ENCODE measurements at places on chromosomes 1 and 21.

DNA sequence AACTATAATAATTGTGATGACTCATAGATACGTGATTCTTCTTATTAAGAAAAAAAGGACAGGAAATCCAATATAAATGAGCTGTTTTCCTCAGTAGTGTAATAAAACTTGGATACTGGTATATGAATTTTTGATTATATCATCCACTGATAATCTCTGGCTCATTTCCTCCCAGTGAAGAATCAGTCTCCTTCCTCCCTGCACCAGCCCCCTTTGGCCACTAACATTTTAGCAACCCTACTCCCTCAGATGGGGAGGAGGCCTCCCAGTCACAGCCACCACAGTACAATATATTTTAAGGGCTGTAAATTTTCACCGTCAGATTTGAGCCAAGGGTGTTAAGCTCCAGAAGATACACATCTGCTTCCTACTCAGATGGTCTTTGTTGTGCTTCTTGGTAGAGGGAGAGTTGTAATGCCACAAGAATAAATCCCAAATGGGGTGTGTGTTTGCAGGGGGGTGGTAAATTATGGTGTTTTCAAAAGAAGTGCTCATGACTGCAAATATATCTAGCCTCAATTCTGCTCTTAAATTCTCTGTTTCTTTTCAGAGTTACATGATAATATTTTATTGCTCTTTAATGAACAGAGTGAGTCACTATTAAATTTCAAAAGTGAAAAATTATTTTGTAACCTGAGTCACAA is 153.5 kb downstream of the HLX start:
- H3K27me3 ChIP-seq, result no peaks in the 10 kb centered on the region
- H3K36me3 ChIP-seq, result no peaks in the 10 kb centered on the region
- no peak for DNase-seq
- peak overlapping the region; percentile 31 for H3K27ac ChIP-seq
- H3K4me3 ChIP-seq, result no peak overlapping the region

- no peak for DNase-seq
- no peak overlapping the region for H3K4me3 ChIP-seq
- H3K36me3 ChIP-seq, result no peaks in the 10 kb centered on the region
- no peaks in the 10 kb centered on the region for H3K27me3 ChIP-seq
- no peak overlapping the region for H3K27ac ChIP-seq
- H3K4me1 ChIP-seq, result no peaks in the 10 kb centered on the region
Observed at GRCh38 chr1:62390071-62390470, 46.8 kb upstream of the USP1 start.

DNA sequence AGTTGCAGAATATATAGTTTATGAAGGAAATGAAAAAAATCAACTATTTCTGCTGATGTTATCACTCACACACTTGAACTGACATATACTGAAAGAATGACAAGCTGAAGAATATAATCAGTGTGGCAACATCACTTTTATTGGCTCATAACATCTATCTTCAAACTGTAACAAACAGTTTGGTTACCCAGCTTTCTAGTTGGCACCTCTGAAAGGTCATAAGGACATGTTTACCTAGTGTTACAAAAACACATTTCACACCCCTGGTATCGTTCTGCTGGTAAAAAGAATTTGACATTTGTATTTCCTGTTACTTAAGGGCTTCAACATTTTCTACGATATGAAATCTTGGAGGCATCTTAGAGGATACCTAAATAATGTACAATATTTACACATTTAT is 1267.0 kb upstream of the NCAM2 start:
- H3K27me3 ChIP-seq, result no peaks in the 10 kb centered on the region
- no peak overlapping the region for H3K27ac ChIP-seq
- no peak for DNase-seq
- H3K4me1 ChIP-seq, result no peaks in the 10 kb centered on the region
- no peak overlapping the region for H3K4me3 ChIP-seq

DNA sequence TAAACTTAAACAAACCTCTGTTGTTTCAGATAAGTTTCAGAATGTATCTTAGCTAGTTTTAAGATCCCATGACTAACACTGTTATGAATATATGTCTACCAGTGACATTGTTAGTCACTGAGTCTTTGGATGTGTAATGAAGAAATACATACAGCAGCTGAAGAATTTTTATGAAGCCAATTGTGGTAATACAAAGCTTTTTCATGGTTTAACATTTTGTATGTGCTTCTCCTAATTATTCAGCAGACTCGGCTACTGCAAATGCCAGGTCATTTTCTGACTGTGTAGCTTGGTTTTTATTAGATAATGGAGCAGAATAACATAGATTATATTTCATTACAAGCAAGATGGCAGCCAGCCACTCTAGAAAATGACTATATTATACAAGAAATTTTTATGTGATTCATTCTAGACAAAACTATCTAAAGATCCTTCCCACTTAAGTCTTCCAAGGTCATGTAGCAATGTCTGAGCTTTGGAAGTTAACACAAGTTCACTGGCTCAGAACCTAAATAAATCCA is 147.8 kb downstream of the TNFSF18 start:
- H3K27me3 ChIP-seq, result no peaks in the 10 kb centered on the region
- H3K4me3 ChIP-seq, result no peak overlapping the region
- H3K27ac ChIP-seq, result no peak overlapping the region
- no peak for DNase-seq
- H3K4me1 ChIP-seq, result no peaks in the 10 kb centered on the region

GRCh38 chr1:38581396-38581795 is 278.2 kb downstream of the RRAGC start:
- no peaks in the 10 kb centered on the region for H3K4me1 ChIP-seq
- H3K36me3 ChIP-seq, result no peaks in the 10 kb centered on the region
- H3K4me3 ChIP-seq, result no peak overlapping the region

DNA sequence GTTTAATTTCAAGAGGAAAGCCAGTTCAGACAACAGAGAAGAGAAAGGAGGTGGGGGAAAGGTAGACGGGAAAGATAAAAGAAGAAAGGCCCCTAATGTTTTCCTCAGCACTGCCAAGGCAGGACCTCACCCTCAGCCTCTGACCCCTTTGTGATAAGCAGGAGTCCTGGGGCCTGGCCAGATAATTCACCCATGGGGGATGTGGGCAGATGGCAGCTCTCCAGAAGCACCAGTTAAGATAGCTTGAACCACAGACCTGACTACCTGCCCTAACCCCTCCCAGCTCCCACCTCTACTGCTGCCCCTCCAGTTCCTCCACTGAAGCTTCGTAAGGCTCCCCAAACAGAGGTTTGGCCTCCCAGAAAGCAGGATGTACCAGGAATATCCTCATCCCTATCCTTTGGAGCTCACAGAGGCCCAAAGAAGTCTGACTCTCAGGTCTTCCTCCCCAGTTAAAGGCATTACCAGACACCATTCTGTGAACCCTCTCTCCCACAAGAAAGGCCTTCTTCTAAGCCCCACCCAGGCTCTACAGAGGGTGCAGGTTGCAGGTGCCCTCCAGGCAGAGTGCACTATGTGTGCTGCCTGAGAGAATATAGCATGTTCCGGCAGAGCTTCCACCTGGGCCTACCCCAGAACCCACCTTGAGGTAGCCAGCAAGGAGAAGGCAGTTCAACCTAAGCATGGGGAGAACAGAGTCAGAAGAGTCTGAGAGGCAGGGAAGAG is 9.2 kb upstream of the SNAPIN start:
- peaks cover 25% of the 10 kb centered on the region for H3K36me3 ChIP-seq
- peak overlapping the region; percentile 82 for H3K27ac ChIP-seq
- no peak overlapping the region for H3K4me3 ChIP-seq
- DNase-seq, result no peak
- H3K4me1 ChIP-seq, result peaks cover 31% of the 10 kb centered on the region

GRCh38 chr1:67440339-67440738 is 10.1 kb upstream of the SERBP1 start:
- no peak overlapping the region for H3K4me3 ChIP-seq
- no peaks in the 10 kb centered on the region for H3K36me3 ChIP-seq
- peak overlapping the region; percentile 15 for H3K27ac ChIP-seq
- H3K27me3 ChIP-seq, result no peaks in the 10 kb centered on the region
- H3K4me1 ChIP-seq, result peaks cover 24% of the 10 kb centered on the region

GRCh38 chr21:31282095-31282709 is 61.9 kb downstream of the TIAM1 start:
- no peaks in the 10 kb centered on the region for H3K4me1 ChIP-seq
- H3K4me3 ChIP-seq, result no peak overlapping the region

GRCh38 chr1:116460261-116460660 is 87.2 kb downstream of the ATP1A1 start:
- H3K36me3 ChIP-seq, result no peaks in the 10 kb centered on the region
- H3K27me3 ChIP-seq, result no peaks in the 10 kb centered on the region
- no peak for DNase-seq
- H3K4me3 ChIP-seq, result no peak overlapping the region

DNA sequence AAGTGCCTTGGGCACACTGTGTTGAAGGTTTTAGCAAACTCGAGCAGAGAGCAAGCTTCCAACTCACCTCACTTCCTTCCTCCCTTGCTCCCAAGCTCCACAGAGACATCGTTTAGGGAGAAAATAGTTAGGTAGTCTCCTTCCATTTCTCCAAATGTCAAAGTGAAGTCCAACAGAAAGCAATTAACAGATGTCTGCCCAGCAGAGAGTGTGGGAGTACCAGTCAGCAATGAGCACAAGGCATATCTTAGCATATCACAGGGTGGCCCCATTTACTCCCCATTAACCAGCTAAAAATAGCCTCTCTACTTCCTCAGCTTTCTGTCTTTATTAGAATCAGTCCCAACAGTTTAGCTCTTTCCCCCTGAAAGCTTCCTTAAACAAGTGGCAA is 334.2 kb upstream of the CAMK1G start:
- no peak overlapping the region for H3K27ac ChIP-seq
- DNase-seq, result no peak
- H3K4me1 ChIP-seq, result no peaks in the 10 kb centered on the region
- no peaks in the 10 kb centered on the region for H3K36me3 ChIP-seq
- no peaks in the 10 kb centered on the region for H3K27me3 ChIP-seq
- no peak overlapping the region for H3K4me3 ChIP-seq

- DNase-seq, result no peak
- no peaks in the 10 kb centered on the region for H3K36me3 ChIP-seq
- no peaks in the 10 kb centered on the region for H3K4me1 ChIP-seq
- H3K4me3 ChIP-seq, result no peak overlapping the region
- no peak overlapping the region for H3K27ac ChIP-seq
- no peaks in the 10 kb centered on the region for H3K27me3 ChIP-seq
Observed at GRCh38 chr1:113216664-113217063, 143.7 kb downstream of the LRIG2 start.

GRCh38 chr1:67741121-67741520 is 56.1 kb downstream of the GADD45A start:
- DNase-seq, result no peak
- no peaks in the 10 kb centered on the region for H3K27me3 ChIP-seq
- no peaks in the 10 kb centered on the region for H3K36me3 ChIP-seq

GRCh38 chr21:41962425-41962966 is 8.7 kb upstream of the C2CD2 start:
- no peak overlapping the region for H3K4me3 ChIP-seq
- no peaks in the 10 kb centered on the region for H3K36me3 ChIP-seq
- H3K4me1 ChIP-seq, result peaks cover 13% of the 10 kb centered on the region
- H3K27me3 ChIP-seq, result no peaks in the 10 kb centered on the region

DNA sequence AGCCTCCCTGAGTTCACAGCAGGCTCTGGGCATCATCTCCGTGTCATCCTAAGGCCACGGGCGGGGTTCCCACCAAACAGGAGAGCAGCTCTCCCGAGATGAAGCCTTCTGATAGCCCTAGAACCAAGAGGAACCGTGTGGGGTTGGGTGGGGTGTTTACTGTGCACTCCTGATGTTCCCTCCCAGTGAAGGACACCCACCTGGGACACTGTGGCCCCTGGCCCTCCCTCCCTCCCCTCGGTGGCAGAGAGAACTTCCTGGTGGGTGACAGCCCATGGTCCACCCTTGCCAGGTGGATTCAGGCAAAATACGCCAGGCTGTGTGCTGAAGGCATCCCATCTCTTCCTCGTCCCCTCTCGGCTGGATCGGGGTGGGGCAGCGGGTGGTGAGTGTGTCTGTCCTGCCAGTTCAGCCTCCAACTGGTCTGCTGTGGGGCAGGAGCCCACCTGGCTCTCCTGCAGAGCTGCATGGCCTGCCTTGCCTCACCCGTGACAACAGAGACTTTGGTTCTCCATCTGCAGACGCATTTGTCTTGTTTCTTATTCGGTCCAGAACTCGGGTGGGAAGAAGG is 15.6 kb upstream of the C1orf174 start:
- H3K27ac ChIP-seq, result no peak overlapping the region
- H3K4me3 ChIP-seq, result no peak overlapping the region
- no peaks in the 10 kb centered on the region for H3K27me3 ChIP-seq

DNA sequence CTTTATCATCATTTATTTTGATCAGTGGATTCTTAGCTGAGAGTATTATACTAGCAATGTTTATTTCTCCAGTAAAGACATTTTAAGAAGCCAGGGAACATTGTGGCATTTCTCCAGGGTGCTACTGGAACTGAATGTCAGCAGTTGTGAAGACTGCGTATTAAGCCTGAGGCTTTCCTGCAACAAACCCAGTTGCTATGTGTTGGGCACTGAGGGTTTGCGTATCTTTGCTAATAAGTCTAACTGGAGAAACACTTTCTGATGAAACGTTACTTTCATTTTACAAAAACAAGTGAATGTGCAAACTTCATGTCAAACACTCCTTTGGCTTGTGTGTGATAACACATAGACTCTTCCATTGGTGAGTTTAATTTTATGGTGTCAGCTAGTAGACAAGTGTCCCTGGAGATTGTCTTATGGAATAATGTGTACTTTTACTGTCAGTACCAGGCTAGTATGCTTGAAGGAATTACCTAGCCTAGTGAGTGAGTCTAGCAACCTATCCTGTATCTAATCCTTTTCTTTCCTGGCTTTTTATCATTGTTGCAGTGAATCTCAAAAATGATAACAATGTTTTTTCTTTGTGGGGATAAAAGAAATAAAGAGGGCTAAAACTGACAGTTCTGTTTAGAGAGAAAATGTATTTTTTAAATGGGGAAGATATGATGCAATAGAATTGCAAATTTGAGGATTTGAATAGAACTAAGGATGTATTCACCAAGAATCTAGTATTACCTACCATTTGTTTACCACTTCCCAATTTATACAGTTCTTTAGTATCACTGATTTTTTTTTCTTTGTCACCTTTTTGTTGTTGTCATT is 70.1 kb downstream of the MTR start:
- peaks cover 98% of the 10 kb centered on the region for H3K36me3 ChIP-seq
- H3K4me1 ChIP-seq, result peaks cover 7% of the 10 kb centered on the region
- H3K27me3 ChIP-seq, result no peaks in the 10 kb centered on the region
- DNase-seq, result no peak
- no peak overlapping the region for H3K27ac ChIP-seq

- no peak for DNase-seq
- H3K4me3 ChIP-seq, result no peak overlapping the region
- H3K36me3 ChIP-seq, result peaks cover 71% of the 10 kb centered on the region
- H3K27me3 ChIP-seq, result no peaks in the 10 kb centered on the region
- peak overlapping the region; percentile 47 for H3K27ac ChIP-seq
- peaks cover 47% of the 10 kb centered on the region for H3K4me1 ChIP-seq
Observed at GRCh38 chr1:202952818-202953217, 5.3 kb downstream of the ADIPOR1 start.

DNA sequence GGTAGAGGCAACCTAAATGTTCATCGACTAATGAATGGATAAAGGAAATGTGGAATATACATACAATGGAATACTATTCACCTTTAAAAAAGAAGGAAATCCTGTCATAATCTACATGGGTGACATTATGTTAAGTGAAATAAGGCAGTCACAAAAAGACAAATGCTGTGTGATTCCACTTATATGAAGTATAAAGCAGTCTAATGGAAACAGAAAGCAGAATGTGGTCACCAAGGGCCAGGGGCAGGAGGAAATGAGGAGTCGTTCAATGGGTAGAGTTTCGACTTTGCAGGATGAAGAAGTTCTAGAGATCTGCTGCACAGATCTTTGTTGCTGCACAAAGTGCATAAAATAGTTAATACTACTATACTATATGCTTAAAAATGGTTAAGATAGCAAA is 7.8 kb downstream of the DIPK1A start:
- H3K27me3 ChIP-seq, result no peaks in the 10 kb centered on the region
- H3K4me1 ChIP-seq, result peaks cover 48% of the 10 kb centered on the region
- no peaks in the 10 kb centered on the region for H3K36me3 ChIP-seq
- H3K27ac ChIP-seq, result peak overlapping the region; percentile 19
- no peak overlapping the region for H3K4me3 ChIP-seq
- no peak for DNase-seq
